Activated CD8-positive, alpha-beta T cell treated with anti-CD3 and anti-CD28 coated beads for 36 hours (primary cell): ENCODE measurements at places on chromosomes 2 and 18.

DNA sequence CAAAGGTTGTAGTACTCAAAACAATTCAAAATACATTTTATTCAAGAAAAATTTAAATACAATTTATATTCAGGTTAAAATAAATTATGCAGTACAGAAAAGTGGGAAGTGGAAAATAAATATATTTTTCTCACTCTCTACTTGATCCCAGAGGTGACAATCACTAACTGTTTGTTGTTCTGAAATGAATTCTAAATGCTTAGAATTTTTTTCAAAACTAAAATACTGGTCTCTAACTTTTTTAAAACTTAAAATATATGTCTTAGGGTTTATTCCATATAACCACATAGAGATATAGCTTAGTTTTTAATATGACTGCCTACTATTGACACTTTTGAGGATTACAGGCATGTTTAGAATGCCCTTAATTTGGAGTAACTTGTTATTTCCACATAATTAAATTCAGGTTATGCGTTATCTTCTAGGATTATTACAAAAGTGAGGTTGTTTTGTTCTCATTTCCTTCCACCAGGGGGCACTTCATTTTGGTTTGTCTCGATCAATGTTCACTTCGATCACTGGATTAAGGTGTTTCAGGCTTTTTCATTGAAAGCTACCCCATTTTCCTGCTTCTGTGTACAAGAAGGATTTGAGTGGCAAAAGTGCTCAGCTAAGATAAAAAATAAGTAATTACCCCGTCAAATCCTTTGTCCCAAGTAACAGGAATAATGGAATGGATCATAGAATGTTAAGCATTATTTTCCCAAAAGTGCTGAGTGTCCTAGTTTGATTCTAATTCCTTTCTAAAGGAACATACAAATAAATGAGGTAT is 27.1 kb upstream of the TFPI start:
- peak; percentile 37 for DNase-seq

- no peak for DNase-seq
Measured at GRCh38 chr2:148487439-148487838, 157.1 kb upstream of the EPC2 start.

DNA sequence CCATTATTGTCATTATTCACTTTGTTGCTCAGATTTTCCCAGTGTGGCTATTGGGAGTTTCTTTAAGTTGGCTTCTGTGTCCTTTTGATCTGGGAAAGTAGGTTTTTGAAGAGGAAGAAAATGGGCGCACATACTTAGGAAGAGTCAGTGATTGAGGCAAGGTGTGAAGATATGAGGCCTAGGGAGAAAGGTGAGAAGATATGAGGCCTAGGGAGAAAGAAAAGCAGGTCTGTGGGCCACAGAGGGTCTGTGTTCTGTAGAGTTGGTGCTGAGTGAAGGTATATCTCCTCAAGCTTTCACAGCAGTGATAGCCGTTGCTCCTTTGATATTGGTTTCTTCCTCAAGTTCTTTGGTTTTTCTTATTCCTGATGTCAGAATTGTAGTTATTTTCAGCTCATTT is 126.2 kb downstream of the AGPS start:
- no peak for DNase-seq

- peak; percentile 57 for DNase-seq
Measured at GRCh38 chr18:59918320-59918755, 18.5 kb downstream of the PMAIP1 start.

GRCh38 chr2:226030369-226030768 is 630.9 kb downstream of the NYAP2 start:
- no peak for DNase-seq

DNA sequence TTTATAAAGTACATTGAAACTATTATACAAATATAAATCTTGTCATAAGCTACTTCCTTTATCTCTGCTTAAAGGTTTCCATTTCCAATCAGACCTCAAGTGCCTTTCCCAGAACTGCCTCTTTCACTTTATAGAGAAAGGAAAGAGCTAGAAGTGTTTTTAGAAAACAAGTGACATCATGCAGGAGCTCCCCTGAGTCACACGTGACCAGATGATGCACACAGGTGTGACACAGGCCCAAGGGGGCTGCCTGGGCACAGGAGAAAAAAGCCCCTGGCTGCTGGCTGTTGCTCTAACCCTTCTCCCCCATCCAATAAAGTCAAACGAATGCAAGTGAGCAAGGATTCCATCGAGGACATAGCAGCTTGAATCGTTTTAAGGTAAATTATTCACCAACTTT is 21.4 kb upstream of the SH3BP4 start:
- peak; percentile 34 for DNase-seq

- DNase-seq: no peak
Measured at GRCh38 chr2:97210325-97210724, 97.4 kb downstream of the ANKRD36 start.

DNA sequence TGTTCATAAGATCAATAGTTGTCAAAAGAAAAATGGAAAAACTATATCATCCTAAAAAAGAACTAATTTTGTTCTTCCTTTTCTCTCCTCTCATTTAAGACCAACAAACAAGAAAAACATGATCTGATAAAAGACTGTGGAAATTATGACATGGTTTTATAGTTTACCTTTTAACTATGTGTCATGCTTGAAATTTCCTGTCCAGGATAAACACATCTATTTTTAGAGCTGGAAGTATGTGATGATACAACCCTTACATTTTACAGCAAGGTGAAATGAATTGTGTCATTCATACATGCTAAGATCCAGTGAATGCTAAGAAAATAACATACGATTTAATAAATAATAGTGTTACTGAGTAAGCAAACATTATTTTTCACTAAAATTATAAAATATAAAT is 89.9 kb downstream of the GULP1 start:
- no peak for DNase-seq

GRCh38 chr2:10876394-10876793 is 35.3 kb upstream of the KCNF1 start:
- no peak for DNase-seq

DNA sequence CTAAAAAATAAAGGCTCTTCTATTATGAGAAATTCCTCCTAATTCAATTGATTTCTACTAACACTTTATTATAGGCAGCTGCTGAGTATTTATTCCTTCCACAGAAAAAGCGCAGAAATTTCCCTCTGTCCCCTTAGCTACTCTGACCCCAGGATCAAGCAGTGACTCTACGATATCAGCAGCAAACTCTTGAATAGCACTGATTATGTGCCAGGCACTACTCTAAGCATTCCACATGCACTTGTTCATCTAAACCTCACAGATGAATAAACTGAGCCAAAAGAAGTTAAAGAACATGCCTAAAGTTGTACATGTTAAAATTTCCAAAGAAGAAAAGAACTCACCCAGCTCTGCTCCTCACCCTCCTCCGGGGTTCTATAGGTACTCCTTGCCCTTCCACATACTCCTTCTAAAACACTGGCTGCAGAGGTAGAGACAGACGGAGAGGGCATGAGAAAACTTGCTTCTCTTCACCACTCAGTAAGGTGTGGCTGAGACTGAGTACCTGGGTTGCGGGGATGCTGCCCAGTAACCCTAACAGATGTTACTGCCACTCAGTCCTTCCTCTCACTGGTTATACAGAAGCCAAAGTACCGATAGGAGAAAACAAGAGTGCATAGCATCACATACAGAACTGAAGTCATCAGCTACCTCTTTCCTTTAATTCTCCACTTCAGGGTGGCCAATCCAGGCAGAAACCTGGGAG is 9.9 kb downstream of the C1D start:
- DNase-seq: no peak

DNA sequence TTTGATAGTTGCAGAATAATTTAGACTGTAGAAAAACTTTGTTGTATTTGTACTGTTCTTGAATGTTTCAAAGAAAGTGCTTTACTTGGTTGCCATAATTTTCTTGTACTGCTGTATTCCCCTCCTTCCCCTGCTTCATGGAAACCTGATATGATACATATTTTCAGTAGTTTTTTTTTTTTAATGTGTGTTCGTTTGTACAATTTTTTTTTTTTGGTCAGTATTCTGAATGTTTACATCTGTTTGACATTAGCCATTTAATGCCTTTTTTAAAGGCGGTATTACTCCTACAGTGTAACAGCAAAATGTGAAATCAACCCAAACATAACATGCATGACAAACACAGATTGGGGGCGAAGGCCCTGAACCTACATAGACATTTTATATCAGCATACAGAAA is 172.3 kb downstream of the ASXL3 start:
- no peak for DNase-seq

GRCh38 chr18:79483971-79484491 is 88.3 kb downstream of the NFATC1 start:
- no peak for DNase-seq

GRCh38 chr2:62501069-62501468 is 4.9 kb downstream of the TMEM17 start:
- no peak for DNase-seq

DNA sequence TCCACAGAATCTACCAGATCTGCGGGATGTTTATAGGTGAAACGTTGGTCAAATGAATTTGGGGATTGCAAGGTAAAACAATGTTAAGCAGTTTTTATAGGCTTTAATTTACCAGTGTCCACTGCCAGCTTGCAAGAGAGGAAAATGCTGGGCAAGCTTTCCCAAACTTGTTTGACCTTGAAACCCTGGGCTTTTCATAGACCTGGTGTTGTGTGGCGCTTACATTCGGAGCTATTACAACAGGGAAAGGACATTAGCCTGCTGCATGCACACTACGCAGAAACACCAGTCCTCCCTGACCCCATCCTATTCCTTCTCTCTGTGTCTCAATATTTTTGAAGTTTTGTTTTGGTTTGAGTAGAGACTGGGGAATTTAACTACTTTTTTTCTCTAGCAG is 59.6 kb upstream of the AGPS start:
- DNase-seq: no peak

- DNase-seq: no peak
Measured at GRCh38 chr2:45089554-45090261, 80.5 kb upstream of the SIX2 start.

DNA sequence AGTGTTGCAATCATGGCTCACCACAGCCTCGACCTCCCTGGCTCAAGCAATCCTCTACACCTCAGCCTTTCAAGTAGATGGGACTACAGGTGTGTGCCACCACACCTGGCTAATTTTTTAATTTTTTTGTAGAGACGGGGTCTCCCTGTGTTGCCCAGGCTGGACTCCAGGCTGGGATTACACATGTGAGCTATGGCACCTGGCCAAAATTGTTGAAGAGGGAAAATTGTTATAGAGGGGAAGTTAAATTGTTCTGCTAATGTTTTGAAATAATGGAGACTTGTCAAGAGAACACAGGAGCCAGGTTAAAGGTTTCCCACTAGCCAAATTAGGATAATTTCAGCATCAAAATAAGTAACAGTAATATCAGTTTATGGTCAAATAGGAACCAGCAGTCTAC is 25.1 kb downstream of the PPIG start:
- DNase-seq: no peak

DNA sequence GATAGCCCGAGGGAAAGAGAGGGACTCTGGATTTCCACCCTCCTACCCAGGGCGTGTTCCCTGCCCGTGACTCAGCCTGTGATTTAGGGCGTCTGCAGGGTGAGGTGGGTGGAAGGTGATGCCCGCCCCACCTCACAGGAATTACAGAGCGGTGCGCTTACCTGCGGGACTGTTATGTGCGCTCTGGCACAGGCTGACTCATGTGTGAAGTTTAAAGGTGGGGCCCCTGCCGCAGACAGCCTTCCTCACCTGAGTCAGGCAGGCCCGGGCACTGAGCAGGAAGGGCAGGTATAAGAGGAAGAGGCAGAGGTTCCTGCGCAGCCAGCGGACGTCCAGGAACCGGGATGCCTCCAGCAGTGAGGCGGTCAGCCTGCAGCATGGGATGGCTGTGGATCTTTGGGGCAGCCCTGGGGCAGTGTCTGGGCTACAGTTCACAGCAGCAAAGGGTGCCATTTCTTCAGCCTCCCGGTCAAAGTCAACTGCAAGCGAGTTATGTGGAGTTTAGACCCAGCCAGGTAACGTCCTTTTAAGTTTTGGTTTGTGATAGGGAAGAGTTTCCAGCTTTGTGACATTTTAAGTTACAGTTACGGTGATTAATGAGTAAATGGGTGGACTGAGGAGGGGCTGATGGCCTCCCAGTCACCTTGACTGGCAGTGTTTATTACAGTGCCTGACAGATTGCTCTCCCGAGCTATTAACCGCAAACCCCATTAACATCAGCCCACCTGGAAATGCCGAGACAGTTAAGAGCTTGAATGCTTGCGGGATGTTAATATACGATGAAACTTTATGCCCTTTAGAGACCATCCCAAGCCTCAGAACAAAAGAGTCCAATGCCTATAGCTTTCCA is 141.6 kb upstream of the TTC39C start:
- peak; percentile 44 for DNase-seq
